ENCODE measurements at places on chromosomes 3 and 15.

DNA sequence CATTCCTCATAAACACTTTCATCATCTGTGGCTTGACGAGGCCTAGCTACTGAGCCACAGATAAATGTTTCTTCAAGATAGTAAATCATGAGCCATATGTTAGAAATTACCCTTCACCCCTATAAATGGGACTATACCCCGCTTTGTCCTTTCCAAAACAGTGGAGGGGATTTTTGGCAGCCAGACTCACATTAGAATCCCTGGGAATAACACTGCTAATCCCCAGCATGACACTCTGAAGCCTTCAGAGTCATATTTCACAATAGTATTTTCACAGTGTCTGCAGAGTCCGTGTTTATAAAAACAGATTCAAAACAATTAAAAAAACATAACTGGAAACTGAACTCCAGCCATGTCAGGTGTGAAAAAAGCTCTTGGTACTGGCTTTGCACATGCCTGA, 271.6 kb downstream of the ERC2 start:
- DNase-seq: no peak

DNA sequence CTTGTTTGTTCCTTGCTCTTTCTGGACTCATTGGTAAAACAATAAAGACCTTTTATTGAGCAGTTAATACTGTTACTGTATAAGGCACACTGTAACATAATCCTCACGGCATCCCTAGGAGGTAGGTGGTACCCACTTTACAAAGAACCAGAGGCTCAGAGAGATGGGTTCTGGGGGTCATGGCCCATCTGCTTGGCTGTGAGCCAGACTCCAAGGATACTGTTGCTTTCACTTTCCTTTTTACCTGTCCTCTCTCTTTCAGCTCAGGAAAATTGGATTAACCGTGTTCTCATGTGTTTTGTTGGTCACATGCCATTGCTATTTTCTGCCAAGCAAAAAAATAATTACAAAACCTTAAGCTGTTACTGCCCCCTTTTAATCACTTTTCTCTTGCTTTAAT, 34.8 kb upstream of the FILIP1L start:
- no peak for DNase-seq

GRCh38 chr3:41600616-41601015, 361.3 kb downstream of the ULK4 start:
- no peak for DNase-seq

DNA sequence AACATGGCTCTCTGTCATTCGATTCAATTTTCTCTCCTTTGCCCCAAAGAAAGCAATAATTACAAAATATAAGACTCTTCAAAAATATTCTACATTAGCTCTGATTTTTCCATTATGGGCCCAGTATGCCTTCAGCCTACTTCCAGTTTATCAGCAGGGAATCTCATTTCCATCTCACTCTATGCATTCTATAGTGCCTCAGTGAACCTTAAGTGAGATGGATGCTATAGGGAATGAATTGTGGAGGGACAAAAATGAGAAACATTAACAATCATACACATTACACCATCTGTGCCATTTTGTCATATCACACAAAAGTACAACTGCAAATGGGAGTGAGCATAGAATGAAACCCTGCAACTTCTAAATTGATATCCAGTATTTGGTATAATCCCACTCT, 50.7 kb upstream of the TSPAN3 start:
- DNase-seq: no peak

GRCh38 chr3:167837466-167837865, 101.9 kb downstream of the SERPINI1 start:
- no peak for DNase-seq
